Subcutaneous preadipocyte (primary cell): ENCODE measurements at places on chromosomes 1 and 21. TPM values are rescaled to one million over a fixed set of nuclear protein-coding genes. Genes with fewer than 3 reads are reported as not detected.

Gene ADARB1
- 3.3 and 5.7 TPM in 2 replicates for total RNA-seq

Gene E2F2
- total RNA-seq = 2.2 and 3.1 TPM in 2 replicates

Gene SPATA45
- total RNA-seq = not detected in 2 replicates

Gene ADAMTS1
- 96.3 and 97.4 TPM in 2 replicates for total RNA-seq
